ENCODE measurements at places on chromosomes 16 and 17. TPM values are rescaled to one million over a fixed set of nuclear protein-coding genes. Genes with fewer than 3 reads are reported as not detected.

DNA sequence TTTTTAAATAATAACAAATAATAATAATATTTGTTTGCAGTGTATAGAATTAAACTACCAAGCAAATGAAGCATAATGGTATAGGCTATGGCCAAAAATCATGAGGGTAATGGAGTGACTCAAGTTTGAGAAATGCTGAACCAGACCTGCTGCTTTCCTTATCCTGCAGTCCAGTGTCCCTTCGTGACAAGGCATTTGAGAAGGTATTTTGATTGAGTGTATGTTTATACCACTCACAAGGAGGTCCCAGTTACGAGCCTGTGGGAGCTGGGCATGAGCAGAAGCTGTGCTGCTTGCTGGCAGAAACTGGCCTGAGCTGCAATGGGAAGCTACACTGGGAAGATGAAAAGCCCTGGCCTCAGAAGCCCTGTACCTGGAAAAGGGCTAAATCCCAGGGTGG, 50.3 kb downstream of the GNAO1 start:
- DNase-seq: no peak
- no peaks in the 10 kb centered on the region for H3K4me1 ChIP-seq
- no peaks in the 10 kb centered on the region for H3K36me3 ChIP-seq

- H3K27ac ChIP-seq: no peak overlapping the region
- H3K4me3 ChIP-seq: no peak overlapping the region
- no peaks in the 10 kb centered on the region for H3K4me1 ChIP-seq
- H3K27me3 ChIP-seq: no peaks in the 10 kb centered on the region
These were observed 168.5 kb downstream of the GRIN2A start for GRCh38 chr16:10013774-10014173.

DNA sequence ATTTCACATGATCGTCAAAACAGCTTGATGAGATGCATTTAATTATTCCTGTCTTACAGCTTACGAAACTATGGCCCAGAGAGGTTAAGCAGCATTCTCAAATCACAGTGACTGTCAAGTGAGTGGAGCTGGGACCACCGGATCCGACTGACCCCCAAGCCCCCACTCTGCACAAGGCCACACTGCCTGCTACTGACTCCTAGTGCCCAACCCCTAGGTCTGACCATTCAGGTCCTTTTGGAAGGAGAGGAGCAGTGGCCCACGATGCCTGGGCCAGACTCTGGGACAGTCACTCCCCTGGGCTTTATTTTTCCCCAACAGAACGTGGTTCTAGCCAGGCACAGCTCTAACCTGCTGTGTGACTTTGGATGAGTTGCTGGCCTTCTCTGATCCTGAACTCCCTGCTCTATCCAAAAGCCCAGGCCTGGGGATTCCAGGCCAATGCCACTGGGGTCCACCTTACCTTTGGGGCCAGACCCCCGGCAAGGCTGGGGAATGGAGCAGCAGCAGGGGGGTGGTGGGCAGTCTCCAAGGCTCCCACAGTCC, 9.9 kb downstream of the TSPOAP1 start:
- no peaks in the 10 kb centered on the region for H3K36me3 ChIP-seq
- DNase-seq: no peak
- H3K27ac ChIP-seq: no peak overlapping the region
- H3K4me1 ChIP-seq: peaks cover 13% of the 10 kb centered on the region
- no peaks in the 10 kb centered on the region for H3K27me3 ChIP-seq

DNA sequence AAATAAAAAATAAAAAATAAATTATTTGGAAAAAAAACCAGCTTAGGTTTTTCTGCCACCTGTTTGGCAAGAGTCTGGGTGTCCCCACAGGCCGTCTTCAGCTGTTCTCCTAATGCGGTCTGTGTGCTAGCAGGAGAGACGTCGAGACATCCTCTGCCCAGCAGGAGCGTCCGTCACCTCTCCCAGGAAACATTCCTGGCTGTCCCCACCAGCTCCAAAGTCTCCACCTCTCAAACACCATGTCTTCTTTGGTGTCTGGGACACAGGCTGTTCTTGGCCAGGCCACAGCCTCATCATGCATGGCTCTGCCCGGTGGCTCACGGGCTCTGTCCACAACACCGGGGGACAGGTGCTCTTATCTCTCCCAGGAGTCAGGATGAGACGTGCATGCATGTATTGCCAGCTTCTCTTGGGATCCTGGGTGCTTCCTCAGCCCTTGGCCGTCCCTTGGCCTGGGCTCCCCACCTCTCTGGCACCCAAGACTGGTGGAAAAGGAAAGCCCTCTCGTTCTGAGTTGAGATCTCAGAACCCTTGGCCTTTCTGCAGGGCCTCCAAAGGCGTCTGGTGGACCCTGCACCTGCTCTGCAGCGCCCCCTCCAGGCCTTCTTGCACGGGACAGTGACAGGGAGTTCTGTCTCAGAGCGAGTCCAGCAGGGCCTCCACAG, 84.9 kb upstream of the CBX4 start:
- no peak for DNase-seq
- H3K27me3 ChIP-seq: peaks cover 10% of the 10 kb centered on the region
- H3K4me3 ChIP-seq: no peak overlapping the region
- H3K27ac ChIP-seq: no peak overlapping the region
- no peaks in the 10 kb centered on the region for H3K36me3 ChIP-seq

TBC1D3E gene
- total RNA-seq: 0.24 TPM

RNU2-1 gene
- total RNA-seq: 3,357 TPM

Data from CD8-positive, alpha-beta memory T cell (primary cell).